Mammary microvascular endothelial cell (primary cell): ENCODE measurements at places on chromosomes 5 and 9. TPM values are rescaled to one million over a fixed set of nuclear protein-coding genes. Genes with fewer than 3 reads are reported as not detected.

Gene INVS
- 17.8 and 18.2 TPM in 2 replicates for total RNA-seq

Gene C9orf153
- total RNA-seq: not detected in 2 replicates

Gene SHOC1
- total RNA-seq: not detected in 2 replicates

Gene PRR16
- total RNA-seq: not detected in 2 replicates

Gene DOCK2
- total RNA-seq: 0.44 and 1.1 TPM in 2 replicates
